ENCODE measurements at places on chromosomes 5 and 9. TPM values are rescaled to one million over a fixed set of nuclear protein-coding genes. Genes with fewer than 3 reads are reported as not detected.

DNA sequence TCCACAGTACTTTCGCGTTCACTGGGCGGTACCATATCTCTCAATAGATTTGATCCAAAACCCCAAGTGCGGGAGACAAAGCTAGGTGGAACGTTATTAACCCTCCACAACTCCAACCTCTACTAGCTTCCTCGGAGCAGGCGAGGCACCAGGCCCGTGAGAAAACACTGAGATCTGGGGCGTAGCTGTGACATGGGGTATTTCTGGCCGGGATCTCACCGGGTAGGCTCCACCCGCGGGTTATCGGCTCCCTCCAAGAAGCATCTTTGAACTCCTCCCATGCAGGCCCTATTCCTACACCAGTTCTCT, 350 bp upstream of the SLC25A46 start:
- no peak for DNase-seq

DNA sequence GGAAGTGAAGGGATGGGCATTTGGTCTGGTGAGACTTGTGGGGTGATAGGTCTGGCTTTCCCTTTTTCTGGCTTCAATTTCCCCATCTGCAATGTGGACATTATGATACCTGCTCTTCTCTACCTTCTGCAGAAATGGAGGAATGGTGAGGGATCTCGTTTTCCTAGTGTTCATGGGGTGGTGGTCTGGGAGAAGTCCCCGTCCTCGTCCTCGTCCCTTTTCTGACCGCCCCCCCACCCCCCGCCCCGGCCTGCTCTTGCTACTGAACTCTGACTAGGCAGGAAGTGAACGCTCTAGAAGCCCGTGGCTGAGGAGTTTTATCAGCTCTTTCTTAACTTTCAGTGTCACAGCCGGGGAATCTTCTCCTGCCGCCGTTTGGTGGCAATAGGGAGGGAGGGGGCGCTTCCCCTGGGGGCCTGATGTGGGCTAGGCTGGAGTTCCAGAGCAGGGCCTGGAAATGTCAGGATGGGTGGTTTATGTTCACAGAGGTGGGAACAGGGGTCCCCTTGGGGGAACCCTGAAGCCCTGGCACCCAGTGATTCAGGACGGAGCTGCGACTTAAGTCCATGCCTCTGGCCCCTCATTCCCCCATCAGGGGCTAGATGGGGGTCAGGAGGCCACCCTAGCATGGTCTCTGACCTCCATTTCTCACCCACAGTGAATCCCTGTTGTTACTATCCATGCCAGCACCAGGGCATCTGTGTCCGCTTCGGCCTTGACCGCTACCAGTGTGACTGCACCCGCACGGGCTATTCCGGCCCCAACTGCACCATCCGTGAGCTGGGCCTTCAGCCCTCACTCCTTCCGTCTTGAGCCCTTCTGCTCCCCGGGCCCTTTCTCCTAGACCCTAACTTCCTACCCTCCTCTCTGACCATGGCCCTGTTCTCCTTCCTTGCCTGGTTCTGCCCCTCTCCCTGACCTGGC, 6.7 kb downstream of the PTGS1 start:
- no peak for DNase-seq

GRCh38 chr5:175123542-175123941, 320.4 kb downstream of the DRD1 start:
- no peak for DNase-seq

DNA sequence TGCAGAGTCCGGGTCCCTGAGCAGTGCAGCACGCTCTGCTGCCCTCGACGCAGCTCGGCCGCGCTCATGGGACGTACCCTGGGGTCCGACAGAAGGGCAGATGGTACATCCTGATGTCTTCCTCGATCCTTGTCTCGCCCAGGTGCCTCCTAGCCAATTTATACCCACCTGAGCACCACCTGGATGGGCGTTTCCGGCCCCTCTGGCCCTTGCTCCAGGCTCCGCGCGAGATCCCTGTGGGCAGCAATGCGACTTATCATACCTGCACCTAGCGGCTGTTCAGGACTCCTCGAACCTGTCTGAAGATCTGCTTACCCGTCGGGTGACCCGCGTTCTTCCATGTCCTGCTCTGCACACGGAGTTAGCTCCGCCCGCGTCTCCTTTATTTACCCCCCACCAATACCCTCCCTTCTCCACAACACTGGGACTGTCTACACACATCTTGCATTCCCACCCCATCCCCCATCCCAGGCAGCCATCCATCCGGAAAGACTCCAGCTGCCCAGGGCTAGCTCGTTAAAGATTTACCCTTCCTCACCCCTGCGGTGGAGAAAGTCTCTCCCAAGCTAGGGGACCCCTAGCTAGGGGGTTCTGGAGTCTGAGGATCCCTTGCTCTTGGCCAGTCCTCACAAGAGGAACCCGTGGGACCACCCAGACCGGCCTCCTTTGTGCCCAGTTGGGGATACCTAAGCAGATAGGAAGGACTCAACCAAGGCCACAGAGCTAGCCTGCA, at the start of gene KIF12:
Gene KIF12 (minus strand): TSS at position 357 of the 733 bp plus-strand sequence. CDS start 16 bp downstream, at position 341.
- DNase-seq = peak; percentile 86

- DNase-seq = no peak
Measured at GRCh38 chr5:98904780-98905179, 24.0 kb downstream of the CHD1 start.

- DNase-seq = no peak
Measured at GRCh38 chr9:130110166-130110565, 56.5 kb downstream of the GPR107 start.

- DNase-seq = no peak
Measured at GRCh38 chr9:137816531-137817235, 60.9 kb upstream of the CACNA1B start.

DNA sequence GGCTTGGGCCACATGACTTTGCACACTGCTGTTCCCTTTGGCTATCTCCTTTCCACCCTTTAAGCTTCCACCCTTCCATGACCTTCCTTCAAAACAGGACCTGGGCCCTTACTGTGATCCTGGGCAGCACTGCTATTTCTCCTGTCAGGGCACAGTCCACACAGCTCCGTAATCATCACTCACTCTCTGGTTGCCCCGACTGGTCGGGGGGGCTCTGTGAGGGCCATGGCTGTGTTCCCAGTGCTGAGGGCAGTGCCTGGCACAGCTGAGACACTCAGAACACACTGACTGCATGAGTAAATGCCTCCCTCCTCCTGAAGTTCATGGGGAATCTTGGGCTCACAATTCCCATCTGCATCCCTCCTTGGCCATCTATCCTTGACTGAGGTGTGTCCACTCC, 12.2 kb downstream of the TRAF1 start:
- DNase-seq = no peak

DNA sequence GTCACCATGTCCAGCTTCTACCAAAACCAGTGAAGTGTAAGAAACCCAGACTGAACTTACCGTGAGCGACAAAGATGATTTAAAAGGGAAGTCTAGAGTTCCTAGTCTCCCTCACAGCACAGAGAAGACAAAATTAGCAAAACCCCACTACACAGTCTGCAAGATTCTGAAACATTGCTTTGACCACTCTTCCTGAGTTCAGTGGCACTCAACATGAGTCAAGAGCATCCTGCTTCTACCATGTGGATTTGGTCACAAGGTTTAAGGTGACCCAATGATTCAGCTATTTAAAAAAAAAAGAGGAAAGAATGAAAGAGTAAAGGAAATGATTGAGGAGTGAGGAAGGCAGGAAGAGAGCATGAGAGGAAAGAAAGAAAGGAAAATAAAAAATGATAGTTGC, 19.8 kb downstream of the IL7R start:
- DNase-seq = no peak

GRCh38 chr5:138033386-138033808, 518 bp upstream of the FAM13B start:
- DNase-seq = no peak

GRCh38 chr9:13524245-13524644, 244.8 kb upstream of the MPDZ start:
- DNase-seq = no peak

FAM78A gene
- 8.4 TPM for total RNA-seq

TMEM252 gene
- not detected for total RNA-seq

ZNF879 gene
- 3.8 TPM for total RNA-seq

FREM1 gene
- 21.8 TPM for total RNA-seq

ERBIN gene
- total RNA-seq = 57.5 TPM

SLC4A9 gene
- total RNA-seq = 0.11 TPM

NUTM2G gene
- not detected for total RNA-seq
